ENCODE measurements at places on chromosomes 16 and 17.

- no peak for DNase-seq
Measured at GRCh38 chr17:64413513-64413912, 22.9 kb upstream of the PECAM1 start.

GRCh38 chr17:4534928-4535666, 20.1 kb downstream of the MYBBP1A start:
- no peak for DNase-seq

GRCh38 chr17:80071116-80071841, 30.1 kb upstream of the GAA start:
- peak; percentile 54 for DNase-seq

- DNase-seq = no peak
Measured at GRCh38 chr16:3131755-3132377, 3.0 kb upstream of the ZNF213 start.

GRCh38 chr17:77888242-77889134, 70.0 kb upstream of the TNRC6C start:
- DNase-seq = no peak

DNA sequence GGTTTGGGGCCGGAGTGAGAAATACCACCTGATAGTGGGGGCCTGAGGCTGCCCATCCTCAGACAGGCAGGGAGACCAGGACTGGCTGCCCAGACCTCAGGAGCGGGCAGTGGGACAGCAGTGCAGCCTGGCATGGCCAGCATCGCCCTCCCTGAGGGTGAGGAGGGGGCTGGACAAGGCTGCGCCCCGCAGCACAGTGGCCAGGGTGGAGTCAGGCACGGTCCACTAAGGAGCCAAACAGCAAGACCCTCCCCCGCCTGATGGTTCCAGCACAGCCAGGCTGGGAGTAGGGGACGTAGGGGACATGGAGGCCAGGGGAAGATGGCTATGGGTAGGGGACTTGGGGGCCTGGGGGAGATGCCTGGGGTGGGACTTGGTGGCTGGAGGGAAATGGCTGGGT, 3.3 kb downstream of the ZNF598 start:
- no peak for DNase-seq

DNA sequence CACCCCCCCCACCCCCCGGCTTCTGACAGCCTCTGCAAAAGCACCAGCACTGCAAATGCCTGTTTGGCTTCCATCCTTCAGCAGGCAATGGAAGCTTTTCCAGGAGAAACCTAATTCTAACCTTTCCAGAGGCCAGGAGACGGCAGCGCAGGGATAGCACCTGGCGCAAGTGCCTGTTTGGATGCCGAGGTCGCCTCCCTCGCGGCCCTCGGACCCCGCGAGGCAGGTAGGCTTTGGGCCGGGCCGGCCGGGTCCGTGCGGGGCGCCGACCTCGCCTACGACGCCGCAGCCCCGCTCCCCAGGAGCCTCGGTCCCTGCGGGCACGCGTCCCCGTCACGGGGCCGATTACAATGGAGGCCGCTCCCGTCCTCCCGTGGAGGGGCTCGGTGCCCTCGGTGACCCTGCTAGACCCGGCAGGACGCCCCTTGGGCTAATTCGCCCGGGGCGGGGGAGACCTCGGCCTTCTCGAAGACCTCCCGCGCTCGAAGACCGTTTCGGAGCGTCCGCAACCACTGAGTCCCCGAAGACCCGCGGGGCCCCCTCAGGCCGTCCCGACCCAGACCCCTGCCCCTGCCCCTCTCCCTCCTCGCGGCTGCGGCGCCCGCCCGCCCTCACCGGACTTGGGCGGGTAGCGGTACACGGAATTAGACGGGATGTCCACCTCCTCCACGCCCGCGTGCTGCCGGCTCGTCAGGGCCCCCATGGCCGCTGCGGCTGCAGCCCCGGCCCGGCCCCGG, 587 bp downstream of the RNF157 start:
- DNase-seq = no peak

GRCh38 chr17:55453839-55454557, 32.4 kb upstream of the MMD start:
- no peak for DNase-seq

DNA sequence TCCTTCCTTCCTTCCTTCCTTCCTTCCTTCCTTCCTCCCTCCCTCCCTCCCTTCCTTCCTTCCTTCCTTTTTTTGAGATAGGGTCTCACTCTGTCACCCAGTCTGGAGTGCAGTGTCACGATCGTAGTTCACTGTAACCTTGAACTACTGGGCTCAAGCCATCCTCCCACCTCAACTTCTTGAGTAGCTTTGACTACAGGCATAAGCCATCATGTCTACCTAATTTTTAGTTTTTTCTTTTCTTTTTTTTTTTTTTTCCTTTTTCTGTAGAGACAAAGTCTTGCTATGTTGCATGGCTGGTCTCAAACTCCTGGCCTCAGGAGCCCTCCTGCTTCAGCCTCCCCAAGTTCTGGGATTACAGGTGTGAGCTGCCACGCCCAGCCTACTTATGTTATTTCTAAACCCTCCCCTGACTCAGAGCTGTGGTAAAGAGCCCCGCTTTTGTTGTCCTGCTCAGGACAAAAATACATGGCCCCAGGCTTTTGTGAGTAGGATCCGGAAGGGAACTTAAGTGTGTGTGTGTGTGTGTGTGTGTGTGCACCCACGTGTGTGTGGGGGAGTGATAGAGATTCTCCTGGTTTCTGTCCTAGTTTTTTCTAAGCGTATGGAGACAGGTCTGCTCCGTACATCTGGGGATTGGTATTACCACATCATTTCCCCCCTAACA, 67.1 kb downstream of the PRKCB start:
- no peak for DNase-seq

DNA sequence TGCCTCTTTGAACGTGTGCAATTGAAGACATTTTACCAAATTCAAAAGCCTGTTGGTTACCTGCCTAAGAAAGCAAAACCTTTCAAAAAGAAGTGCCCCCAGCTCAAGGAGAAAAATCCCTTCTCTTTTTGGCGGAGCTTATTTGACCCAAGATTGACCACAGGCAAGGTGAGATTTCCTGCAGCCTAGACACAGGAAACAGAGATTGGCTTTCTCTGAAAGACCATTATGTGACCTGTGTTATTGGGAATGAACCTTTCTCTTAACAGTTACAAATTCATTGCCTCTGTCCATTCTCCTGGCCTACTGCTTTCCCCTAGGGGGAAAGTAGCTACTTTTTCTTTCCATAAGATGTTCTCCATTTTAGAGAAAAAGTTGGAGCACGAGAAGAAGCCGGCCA, 42.1 kb upstream of the MAF start:
- DNase-seq = no peak

DNA sequence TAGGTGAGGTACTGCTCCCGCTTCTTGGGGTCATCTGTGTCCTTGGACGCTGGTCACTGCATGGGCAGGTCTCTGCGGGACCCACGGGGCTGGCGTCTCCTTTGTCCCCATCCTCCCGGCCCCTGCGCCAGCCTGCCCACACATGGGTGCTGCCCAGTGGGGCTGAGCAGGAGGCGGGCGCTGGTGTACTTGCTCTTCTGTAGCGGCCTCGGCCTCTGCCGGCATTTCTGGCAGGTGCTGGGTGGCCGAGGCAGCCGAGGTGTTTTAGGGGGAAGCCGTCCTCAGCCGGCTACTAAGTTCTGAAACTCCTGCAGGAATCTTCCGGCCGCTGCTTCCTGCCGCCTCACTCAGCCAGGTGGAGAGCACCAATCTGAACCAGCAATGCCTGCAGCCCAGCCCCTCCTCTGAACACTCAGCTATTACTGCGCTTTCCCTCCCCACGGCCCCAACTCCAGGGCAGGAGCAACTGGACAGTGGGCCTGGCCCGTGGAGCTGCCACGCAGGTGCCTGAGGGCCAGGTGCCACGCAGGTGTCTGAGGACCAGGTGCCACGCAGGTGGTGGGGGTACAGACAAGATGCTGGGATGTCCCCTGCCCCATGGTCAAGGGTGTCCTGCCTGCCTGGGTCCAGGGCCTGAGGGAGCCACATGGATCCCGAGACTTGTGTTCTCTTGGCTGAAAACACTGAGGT, 10.0 kb downstream of the DECR2 start:
- DNase-seq = no peak

DNA sequence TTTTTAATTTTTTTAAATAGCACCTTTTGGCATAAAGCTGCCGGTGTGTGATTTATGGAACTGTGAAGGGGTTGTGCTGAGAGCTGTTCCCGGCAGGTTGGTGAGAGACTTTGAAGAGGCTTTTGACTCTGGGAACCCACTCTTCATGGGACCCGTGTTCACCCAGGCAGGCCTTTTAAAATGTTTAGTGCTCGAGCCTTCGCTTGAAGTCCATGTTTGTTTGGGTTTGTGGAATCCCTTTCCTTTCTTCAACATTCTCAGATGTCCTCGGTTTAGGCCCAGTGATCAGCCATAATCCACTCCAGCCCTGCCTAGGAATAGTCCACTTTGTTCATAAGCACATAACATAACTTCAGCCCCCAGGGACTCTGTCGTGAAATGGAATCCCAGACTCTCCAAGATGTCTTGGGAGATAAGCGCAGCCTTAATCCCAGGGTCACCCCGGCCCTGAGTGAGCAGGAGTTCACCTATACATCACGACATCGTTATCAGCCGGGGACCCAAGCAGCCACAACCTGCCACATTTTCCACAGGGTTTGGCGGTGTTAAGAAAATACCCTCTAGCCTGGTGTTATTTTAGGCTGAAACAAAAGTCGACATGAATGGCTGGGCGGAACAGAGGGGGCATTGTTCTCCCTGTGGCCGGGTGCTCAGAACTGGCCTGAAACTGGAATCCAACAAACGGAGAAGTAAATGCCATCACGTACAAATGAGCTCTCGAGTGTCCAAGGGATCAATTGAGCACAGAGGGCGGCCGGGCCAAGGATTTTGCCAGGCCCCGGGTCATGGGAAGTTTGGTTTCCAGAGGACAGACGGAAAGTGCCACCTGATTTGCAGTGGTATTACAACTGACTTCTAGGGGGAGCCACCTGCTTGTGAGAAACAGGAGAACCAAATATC, 145.7 kb upstream of the IRX3 start:
- no peak for DNase-seq

- peak; percentile 7 for DNase-seq
Measured at GRCh38 chr16:74623214-74623838, 16.4 kb upstream of the GLG1 start.

DNA sequence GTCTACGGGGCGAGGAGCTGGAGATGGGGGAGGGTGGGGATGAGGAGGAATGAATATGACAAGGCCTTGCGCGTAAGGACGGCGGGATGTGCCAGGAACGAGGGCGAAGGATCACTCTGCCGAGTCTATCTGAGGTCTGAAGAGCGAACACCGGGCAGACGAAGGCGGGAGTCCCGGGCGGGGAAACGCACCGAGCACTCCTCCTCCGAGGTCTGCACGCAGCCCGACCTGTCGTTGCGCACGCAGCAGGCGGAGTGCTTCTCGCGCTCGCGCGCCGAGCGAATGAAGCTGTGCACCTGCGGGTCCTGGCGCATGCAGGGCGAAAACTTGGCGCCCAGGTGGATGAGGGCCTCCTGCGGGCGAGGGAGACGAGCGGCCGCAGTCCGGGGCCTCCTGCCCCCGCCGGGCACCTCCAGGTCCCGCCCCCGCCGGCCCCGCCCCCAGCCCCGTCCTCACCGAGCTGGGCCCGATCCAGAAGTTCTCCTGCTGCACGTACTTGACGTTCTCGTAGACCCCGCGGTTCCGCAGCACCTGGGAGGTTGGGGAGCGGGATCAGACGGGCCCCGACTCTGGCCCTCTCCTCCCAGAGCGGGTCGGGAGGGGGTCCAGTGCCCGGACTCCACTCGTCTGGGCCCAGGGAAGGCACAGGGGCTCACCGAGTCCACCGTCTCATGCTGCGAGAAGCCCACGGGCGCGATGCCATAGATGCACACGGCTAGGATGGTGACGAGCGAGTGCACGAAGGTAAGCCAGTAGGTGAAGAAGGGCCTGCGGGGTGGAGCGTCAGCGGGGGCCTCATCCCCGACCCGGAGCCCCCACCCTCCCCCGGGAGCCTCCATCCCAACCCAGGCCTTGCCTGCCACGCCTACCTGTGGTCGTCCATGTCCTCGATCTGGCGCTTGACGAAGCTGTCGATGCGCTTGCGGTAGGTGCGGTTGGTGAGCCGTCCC, 7.6 kb downstream of the SNRNP25 start:
- DNase-seq = no peak

DNA sequence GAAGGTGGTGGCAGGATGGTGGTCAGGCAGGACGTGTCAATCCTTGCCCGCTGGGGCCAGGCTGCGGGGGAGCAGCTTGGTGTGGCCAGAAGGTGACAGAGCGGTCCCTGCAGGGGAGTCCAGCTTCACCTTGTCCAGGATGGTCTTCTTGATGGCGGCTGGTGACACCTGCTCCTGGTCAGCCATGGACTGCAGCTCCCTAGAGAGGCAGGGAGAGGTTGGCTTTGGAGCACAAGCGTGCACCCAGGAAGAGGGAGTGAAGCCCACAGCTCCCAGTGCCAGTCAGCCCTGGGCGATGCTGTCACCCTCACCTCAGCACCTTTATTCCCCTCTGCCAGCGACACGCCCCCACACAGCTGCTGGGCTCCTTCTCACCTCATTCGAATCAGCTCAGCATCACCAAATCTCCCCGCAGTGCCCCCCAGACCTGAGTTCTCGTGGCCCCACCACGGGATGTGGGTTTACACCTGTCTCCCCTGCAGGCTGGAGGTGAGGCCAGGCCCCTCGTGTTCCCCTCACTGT, 3.9 kb downstream of the PYCR1 start:
- DNase-seq = no peak

- no peak for DNase-seq
Measured at GRCh38 chr16:87017371-87018012, 299.7 kb downstream of the C16orf95 start.

DNA sequence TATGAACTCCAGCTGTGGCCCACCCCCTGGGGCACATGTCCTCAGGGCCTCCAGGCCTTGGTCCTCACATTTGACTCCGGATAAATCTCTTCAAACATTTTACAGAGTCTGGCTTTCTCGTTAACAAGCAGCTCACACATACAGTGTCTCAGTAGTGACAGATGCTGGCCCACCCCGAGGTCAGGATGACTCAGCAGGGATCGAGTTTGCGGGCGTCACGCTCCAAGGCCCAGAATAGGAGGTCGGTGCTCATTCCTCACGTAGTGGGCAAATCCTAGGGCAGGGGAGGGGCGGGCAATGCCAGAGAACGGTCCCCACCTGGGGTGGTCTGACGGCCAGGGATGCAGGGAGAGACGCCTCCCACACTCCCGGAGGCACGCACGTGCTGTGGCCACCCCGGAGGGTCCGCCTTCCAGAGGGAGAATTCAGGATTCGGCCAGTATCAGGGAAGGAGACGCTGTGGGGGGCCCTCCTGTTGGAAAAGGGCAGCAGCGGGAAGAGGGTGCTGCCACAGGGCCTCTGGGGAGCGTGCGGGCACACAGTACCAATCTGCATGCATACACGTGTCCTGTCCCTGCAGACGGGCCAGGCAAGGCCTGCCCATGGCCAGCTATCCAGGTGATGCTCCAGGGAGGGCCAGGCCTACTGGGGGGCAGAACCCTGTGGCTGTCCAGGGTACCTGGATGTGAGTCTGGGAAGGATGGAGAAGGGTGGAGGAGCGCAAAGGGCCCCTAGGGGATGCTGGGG, 8.6 kb downstream of the SLC7A5 start:
- DNase-seq = no peak

Data from NCI-H1092 (cell line).